ENCODE measurements at places on chromosomes 11 and 22. TPM values are rescaled to one million over a fixed set of nuclear protein-coding genes. Genes with fewer than 3 reads are reported as not detected.

Gene CCDC73
- total RNA-seq: not detected

Gene ELFN2
- total RNA-seq: 4.9 TPM

Gene CBX7
- 2.5 TPM for total RNA-seq

Gene GPHA2
- total RNA-seq: not detected

Gene CHKB
- total RNA-seq: 20.2 TPM

Gene GNB1L
- 19.7 TPM for total RNA-seq
